ENCODE measurements at places on chromosomes 3 and 15. TPM values are rescaled to one million over a fixed set of nuclear protein-coding genes. Genes with fewer than 3 reads are reported as not detected.
A peak's percentile ranks its signal among the peaks of the same experiment; 100 is the strongest.

DNA sequence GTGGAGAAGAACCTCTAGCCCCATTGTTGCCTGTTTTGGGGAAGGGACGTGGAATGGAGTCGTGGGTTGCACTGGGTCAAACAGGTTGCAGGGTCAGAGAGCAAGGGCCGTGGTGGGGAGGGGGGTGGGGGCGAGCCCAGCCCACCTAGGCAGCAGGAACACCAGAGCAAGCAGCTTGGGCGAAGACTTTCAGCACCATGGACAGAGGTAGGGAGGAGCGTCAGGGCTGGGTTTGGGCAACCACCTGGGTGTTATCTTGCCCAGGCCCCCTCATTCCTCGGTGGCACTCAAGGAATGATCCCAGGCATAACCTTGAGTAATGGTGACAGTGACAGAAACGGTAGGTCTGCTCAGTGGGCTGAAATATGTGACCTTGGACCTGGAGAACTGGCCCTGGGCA, 45.9 kb upstream of the TMEM115 start:
- no peak for DNase-seq

- peak; percentile 55 for DNase-seq
These were observed 32.6 kb upstream of the IREB2 start for GRCh38 chr15:78405336-78405924.

GRCh38 chr3:178152031-178152806, 384.0 kb upstream of the KCNMB2 start:
- no peak for DNase-seq

- no peak for DNase-seq
These were observed 340.7 kb downstream of the ROBO1 start for GRCh38 chr3:79427081-79427480.

TRIM59 gene
- 3.4 TPM for total RNA-seq

FOXP1 gene
- 187 TPM for total RNA-seq
